Lower lobe of right lung (tissue), 2 donors: ENCODE measurements at places on chromosomes 2 and 18. TPM values are rescaled to one million over a fixed set of nuclear protein-coding genes. Genes with fewer than 3 reads are reported as not detected.

Gene ATP6V1C2
- total RNA-seq: 1.7 TPM

Gene GLI2
- total RNA-seq: 3.3 TPM

Gene FKBP7
- 10.5 TPM for total RNA-seq

Gene PSMA8
- not detected for total RNA-seq

Gene AMER3
- not detected for total RNA-seq

Gene OTOS
- not detected for total RNA-seq

Gene CFC1
- not detected for total RNA-seq

Gene ZNF407
- 16.1 TPM for total RNA-seq

Gene INHA
- total RNA-seq: not detected

Gene SH3RF3
- total RNA-seq: 5.7 TPM

Gene FAM124B
- 4.8 TPM for total RNA-seq

Gene TM4SF20
- total RNA-seq: not detected

Gene UGT1A5
- total RNA-seq: 0.27 TPM

Gene DNER
- 1.2 TPM for total RNA-seq

Gene LRATD1
- 8.0 TPM for total RNA-seq

Gene SMYD5
- total RNA-seq: 13.3 TPM

Gene SLC30A3
- total RNA-seq: 0.80 TPM

Gene INPP5D
- total RNA-seq: 32.0 TPM
